EL (cell line): ENCODE measurements at places on chromosomes 4 and X.

- no peak for DNase-seq
These were observed 1.2 kb downstream of the TLR6 start for GRCh38 chr4:38855466-38855865.

- DNase-seq: peak; percentile 32
These were observed 70.5 kb downstream of the HADH start for GRCh38 chr4:108060164-108060563.

DNA sequence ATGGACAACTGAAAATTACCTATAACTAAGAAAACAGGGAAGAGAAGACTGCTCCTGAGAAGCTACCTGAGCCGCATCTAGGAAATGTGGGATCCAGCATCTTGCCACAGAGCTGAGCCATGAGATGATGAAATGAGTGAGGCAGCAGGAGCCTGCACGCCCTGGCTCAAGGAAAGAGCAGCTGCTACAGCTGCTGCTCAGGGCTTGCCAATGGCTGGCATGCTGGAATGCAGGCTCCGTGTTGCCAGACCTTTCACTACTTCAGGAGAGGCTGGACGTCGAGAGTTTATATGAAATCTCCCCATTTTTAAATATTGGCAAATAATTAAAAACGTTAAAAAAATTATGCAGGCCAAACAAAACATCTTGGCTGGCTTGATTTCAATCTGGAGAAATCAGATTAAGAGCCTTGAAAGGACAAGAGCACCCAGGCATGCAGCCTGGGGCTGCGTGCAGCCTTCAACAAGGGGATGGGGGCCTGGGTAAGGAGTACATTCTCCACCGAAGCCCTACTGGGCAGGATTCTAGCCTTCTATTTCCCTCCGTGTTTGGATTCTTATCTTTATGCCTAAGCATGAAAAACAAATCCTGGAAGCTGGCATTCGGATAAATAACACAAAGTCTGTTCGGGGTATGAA, 227.6 kb downstream of the NR3C2 start:
- DNase-seq: no peak

GRCh38 chr4:88447371-88448095, 9.4 kb upstream of the HERC5 start:
- DNase-seq: no peak

GRCh38 chrX:3124031-3124430, 82.8 kb downstream of the ARSF start:
- DNase-seq: no peak

- DNase-seq: no peak
These were observed 13.7 kb downstream of the DGKK start for GRCh38 chrX:50456712-50457484.

- no peak for DNase-seq
These were observed 131.3 kb downstream of the GUCY2F start for GRCh38 chrX:109350551-109350950.

GRCh38 chr4:144421839-144422565, 224.0 kb upstream of the HHIP start:
- no peak for DNase-seq

- DNase-seq: peak; percentile 14
These were observed 180.7 kb upstream of the ZFP42 start for GRCh38 chr4:187814737-187815465.

- peak; percentile 93 for DNase-seq
These were observed 78.1 kb downstream of the RLIM start for GRCh38 chrX:74536152-74536831.

GRCh38 chr4:129378364-129378763, 282.4 kb downstream of the C4orf33 start:
- DNase-seq: no peak

DNA sequence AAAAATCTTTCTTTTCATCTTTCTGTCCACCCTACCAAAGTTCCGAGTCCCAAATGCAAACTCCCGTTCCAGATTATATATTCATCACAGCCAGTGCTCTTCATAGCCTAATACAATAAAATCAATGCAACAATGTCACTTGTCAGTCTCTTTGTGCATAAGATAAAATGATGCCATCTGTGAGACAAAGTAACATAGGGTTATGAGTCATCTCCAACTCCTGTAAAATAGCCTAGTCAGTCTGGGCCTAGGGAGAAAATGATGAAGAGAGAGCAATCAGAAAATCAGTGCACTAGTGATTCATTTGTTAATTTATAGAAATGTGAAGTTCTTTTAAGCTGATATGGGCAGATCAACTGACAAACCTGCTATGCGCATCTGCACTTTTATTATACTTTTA, 689.1 kb upstream of the DIAPH2 start:
- no peak for DNase-seq

GRCh38 chr4:15753786-15754185, 24.3 kb upstream of the CD38 start:
- DNase-seq: peak; percentile 61

DNA sequence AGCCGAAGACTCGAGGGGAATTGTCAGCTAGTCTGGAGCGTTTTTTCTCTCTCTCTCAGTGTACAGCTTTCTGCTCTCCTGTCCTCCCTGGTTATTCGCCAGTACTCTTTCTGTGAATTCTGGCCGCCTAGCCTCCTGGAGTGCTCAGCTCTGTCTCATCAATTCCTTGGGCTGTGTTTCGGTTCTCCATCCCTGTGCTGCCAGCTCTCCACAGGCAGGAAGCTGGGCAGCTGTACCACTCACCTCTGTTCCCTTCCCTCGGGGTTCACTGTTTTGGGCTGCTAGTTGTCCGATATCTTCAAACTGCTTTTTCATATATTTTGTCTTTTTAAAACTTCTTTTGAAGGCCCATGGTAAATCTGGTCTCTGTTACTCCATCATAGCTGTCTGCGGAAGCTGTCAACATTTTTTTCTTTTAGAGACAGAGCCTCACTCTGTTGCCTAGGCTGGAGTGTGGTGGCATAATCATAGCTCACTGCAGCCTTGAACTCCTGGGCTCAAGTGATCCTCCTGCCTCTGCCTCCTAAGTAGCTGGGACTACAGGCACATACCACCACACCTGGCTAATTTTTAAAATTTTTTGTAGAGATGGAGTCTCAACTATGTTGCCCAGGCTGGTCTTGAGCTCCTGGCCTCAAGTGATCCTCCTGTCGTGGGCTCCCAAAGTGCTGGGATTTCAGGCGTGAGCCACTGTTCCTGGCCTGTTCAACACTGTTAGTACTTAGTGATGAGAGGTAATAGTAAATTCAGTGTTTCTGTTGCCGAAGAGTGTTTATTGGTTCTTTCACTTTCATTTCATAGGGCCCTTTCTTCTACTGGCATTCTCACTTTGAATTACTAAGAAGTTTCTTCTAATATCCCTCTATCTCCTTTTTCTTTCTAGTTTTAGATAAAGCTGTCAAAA, 18.6 kb downstream of the ZCCHC4 start:
- no peak for DNase-seq

DNA sequence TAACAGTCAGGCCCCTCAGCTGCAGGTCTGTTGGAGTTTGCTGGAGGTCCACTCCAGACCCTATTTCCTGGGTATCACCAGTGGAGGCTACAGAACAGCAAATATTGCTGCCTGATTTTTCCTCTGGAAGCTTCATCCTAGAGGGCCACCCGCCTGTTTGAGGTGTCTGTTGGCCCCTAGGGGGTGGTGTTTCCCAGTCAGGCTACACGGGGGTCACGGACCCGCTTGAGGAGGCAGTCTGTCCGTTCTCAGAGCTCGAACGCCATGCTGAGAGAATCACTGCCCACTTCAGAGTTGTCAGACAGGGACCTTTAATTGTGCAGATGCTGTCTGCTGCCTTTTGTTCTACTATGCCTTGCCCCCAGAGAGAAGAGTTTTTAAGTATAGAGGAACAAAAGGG, 160.8 kb downstream of the DKK2 start:
- no peak for DNase-seq

GRCh38 chrX:53674581-53674980, 11.9 kb downstream of the HUWE1 start:
- peak; percentile 42 for DNase-seq

GRCh38 chr4:38190717-38191178, 230.6 kb downstream of the PTTG2 start:
- DNase-seq: peak; percentile 90

DNA sequence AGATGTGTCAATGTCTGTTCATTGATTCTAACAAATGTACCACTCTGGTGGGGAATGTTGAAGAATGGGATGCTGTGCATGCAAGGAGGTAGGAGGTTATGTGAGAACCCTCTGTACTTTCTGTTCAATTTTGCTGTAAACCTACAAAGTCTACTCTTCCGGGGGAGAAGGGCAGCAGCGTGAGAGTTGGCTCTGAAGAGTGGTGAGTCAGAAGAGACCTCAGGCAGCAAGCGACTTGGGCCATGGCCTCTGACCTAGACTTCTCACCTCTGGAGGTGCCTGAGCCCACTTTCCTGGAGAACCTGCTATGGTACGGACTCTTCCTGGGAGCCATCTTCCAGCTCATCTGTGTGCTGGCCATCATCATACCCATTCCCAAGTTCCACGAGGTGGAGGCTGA, 26.7 kb downstream of the MANBA start:
- no peak for DNase-seq

- DNase-seq: no peak
These were observed 5.7 kb downstream of the EFNB1 start for GRCh38 chrX:68834371-68835103.

- DNase-seq: peak; percentile 9
These were observed 369.5 kb upstream of the FAM241A start for GRCh38 chr4:111775556-111776297.

- DNase-seq: no peak
These were observed 30.6 kb upstream of the TMEM184C start for GRCh38 chr4:147586637-147587036.

- no peak for DNase-seq
These were observed 68.9 kb downstream of the TMEM131L start for GRCh38 chr4:153534792-153535629.
